NCI-H2171 treated with DMSO at 0.1 percent for 48 hours (cell line): ENCODE measurements at places on chromosomes 2 and 18.

DNA sequence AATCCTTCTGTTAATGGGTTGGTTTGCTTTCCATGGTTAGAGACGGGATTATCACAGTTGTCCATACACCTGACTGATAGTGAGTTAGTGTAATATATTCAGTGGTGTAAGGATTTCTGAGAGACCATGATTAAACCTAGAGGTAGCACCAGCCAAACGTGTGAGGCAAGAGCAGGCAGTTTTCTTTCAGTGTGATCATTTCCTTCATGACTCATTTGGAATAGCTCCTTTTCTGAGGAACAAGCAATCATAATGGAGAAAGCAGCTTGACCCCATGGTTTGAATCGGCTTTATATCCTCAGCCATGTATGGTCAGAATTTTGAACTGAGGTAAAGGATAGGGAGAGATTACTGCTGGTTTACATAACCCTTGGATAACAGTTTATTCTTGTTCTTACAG lies 2.9 kb downstream of the MXD1 start:
- DNase-seq: no peak

DNA sequence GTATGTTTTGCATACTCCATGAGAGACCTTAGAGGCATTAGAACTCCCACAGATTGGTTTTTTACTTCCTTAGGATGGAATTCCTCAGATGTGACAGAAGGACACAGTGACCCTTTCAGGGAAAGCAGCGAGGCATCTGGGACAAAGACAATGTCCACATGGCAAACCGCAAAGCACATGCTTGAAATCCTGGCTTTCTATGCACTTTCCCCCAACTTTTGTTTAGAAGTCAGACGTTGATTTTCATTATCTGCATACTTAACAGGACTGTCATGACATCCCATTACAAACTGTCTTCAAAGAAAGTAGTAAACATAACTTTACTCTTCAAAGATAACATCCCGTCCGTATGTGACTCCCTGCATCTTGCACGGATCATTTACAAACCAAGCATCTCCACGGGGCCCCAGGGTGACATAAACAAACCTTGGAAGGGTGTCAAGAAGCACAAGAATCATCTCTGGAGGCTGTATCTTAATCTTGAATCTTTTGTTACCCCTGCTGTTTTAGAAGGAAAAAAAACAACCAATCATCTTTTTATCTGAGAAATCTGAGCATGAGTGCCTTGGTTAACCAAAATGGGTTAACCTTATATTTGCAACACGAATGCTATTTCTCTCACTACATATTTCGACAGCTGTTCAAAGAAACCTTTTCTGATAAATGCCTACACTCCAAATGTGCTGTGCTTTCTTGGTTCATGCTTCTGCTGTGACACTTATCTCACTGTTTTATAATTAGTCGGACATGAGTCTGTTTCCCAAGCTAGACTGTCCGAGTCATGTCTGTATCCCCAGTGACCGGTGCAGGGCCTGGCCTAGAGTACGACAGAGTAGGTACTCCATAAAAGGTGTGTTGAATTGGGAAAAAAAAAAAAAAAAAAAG lies 90.8 kb downstream of the CCBE1 start:
- DNase-seq: peak; percentile 55

DNA sequence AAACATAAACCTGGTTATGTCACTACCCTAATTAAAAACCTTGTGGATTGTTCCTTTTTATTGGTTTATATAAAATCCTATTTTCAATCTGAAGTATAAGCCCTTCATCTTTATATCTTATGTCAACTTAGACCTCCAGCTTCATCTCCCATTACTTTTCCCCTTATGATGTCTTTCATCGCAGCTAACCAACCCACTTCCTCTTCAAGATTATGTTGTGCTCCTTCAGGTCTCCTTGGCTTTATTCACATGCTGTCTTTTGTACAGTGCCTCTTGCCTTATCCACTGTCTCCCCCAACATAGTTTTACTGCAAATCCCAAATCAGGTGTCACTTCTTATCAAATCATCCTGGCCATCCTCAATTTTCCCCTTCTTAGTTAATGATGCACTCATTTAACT lies 25.9 kb downstream of the MBD5 start:
- DNase-seq: no peak

GRCh38 chr2:141630407-141630930 lies 500.3 kb downstream of the LRP1B start:
- peak; percentile 60 for DNase-seq

- DNase-seq: no peak
Measured at GRCh38 chr18:58947136-58947732, 82.6 kb downstream of the ZNF532 start.

GRCh38 chr18:59839931-59840685 lies 59.7 kb upstream of the PMAIP1 start:
- no peak for DNase-seq

- peak; percentile 66 for DNase-seq
Measured at GRCh38 chr2:173866874-173867618, 98.1 kb downstream of the SP3 start.

- DNase-seq: no peak
Measured at GRCh38 chr2:133532919-133533318, 35.3 kb downstream of the NCKAP5 start.

GRCh38 chr2:162710287-162710890 lies 128.2 kb downstream of the KCNH7 start:
- no peak for DNase-seq

- DNase-seq: no peak
Measured at GRCh38 chr2:11480406-11480805, 14.4 kb upstream of the E2F6 start.

- no peak for DNase-seq
Measured at GRCh38 chr2:157125685-157126084, 131.8 kb upstream of the GALNT5 start.
